ENCODE measurements at places on chromosomes 5 and 9.

- no peak for ATAC-seq
Measured at GRCh38 chr9:136204145-136204805, 653 bp downstream of the LHX3 start.

GRCh38 chr5:60295423-60295822 is 401.9 kb upstream of the PDE4D start:
- ATAC-seq, result peak; percentile 62

DNA sequence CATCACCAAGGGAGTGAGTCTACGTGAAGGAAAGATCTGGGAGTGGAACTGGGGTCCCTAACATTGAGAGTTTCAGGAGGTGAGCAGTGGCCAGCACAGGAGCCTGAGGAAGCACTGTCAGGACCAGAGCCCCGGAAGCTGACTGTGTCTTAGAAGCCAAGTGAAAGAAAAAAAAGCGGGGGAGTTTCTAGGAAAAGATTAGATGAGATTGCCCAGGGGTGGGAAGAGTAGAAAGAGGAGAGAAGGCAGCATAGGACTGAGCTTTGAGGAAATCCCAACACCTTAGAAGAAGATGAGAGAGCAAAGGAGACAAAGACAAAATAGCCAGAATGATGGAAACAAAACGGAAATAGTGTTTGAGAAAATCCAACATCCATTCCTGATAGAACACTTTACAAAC is 37.0 kb upstream of the LRRTM2 start:
- ATAC-seq, result no peak

DNA sequence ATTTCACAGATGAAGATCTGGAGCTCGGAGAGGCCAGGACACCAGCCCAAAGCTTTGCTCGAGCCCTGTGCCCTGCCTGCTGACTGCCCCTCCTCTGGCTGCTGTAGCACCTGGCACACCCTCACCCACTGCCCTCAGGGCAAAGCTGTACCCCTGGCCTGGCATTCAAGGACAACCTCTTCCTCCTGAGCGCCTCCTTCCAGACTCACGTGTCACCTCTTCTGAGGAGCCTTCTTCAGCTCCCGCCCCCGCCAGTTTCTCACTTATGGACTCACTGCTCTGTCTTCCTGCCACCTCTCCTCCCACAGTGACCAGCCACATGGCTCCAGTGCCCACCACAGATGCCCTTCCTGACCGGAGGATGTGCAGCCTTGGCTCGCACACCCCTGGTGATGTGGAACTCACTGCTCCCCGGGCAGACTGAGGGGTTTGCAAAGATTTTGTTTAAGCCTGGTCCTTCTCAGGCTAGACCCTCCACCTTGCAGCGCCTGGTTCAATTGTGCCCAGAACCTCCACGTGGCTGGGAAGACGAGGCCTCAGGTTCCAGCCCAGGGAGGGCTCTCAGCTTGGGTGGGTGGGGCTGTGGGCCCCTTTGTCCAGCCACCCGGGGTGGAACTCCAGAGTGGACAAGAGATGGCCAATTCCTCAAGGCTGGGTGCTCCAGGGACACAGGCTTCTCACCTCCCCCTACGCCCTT is 46.6 kb upstream of the PHYKPL start:
- ATAC-seq, result no peak

GRCh38 chr9:92971121-92971520 is 23.8 kb downstream of the FGD3 start:
- no peak for ATAC-seq

DNA sequence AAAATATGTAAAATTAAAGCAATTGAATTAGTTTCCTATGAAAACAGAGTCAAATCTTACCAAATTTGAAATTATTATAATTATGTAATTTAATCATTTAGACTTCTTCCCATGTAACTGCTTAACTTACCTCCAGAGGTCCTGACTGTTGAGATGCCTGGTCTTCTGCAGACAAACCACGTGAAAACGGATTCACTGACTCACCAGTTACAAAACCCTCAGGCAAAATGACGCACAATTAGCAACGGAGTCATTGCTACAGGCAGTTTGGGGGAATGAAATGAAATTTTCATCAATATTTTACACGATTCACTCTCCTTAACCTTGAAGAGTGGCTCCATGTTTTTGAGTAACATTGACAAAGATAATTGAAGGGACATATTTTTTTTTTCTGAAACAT is 460.8 kb downstream of the MTRR start:
- no peak for ATAC-seq

DNA sequence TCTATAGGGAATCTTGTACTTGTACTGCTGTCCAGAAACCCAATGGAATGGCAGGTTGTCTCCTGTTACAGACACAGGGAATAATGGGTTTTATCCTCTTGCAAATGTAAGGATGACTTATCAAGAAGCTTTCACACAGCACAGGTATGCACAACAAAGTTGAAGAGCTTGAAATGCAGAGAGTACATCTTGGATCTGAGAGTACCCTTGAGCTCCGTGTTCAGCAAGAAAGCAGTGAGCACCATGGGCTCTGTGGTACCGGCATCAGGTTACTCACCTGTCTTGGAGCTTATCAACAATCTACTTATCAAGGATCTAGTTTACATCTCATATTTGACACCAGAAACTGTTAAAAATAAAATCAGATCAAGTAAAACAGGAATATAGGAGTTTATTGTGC is 22.0 kb upstream of the EMB start:
- ATAC-seq, result no peak

GRCh38 chr9:114055061-114055460 is 23.0 kb downstream of the AMBP start:
- no peak for ATAC-seq

DNA sequence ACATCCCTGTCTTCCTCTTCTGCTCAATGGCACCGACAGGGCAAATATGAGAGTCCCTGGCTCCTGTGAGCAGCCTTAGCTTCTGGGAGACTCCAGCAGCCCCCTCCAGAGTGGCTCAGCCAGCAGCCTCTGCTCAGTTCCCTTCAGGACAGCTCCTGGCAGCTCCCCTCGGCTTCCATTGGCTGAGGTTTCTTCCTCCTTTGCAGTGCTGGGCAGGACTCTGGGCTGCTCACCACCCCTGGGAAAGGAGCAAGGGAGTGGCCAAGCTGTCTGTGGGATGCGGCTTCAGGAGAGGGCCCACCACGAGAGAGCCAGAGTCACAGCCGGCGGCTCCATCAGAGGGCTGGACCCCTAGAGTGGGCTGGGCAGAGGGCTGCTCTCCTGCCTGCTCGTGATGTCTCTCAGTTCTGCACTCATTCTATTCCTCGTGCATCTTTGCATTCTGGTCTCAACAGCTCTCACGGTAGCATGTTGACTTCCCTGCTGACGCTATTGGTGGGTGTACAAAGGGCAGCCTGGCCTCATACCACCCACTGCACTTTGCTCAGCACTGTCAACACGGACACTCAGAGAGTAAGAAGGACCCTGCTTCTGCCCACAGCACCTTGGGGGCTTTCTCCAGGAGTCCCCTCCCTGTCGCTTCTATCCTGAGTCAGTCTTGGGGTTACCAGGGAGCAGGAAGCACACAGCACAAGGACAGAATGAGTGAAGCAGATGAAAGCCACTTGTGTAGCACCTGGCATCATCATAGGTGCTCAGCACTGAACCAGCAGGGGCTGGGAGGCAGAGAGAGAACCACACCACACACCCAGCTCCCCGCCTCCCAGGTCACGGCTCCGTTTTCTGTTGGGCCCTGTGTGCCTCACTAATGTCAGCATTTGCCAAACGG is 80.9 kb upstream of the ALDH1B1 start:
- no peak for ATAC-seq

DNA sequence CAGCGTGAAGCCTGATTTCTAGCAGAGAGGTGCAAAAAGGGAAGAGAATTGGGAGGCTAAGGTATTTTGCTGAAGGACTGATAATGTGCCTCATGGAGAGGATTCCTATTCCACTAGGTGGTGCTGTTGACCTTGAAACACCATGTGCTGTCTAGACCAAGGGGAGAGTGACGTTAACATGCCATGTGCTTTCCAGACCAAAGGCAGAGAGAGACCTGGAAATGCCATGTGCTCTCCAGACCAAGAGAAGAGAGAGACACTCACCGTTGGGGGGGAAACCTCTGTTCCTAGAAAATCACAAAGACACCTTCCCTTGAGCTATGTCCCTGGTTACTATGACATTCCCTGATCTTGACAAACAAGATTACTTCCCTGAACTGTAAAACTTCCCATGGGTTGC is 286.0 kb upstream of the TUSC1 start:
- ATAC-seq, result no peak

GRCh38 chr5:135546101-135546500 is 10.3 kb upstream of the NEUROG1 start:
- no peak for ATAC-seq

DNA sequence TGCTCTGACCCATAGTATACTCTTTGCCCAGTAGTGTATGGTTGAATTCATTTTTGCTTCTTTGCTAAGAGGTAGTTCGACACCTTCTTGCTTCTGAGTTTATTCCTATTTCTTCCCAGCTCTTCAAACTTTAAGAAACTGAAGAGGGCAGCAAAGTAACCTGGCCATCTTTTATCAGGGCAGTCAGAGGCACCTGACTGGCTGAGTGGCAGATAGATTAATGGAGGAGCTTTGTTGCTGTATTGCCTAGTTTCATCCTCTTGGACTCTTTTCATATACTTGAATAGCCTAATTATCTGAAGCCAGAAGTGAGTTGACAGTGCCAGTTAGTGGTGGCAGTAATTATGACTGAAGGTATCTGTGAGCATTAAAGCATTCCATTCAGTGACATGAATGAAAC is 82.5 kb downstream of the UHRF2 start:
- ATAC-seq, result no peak

- ATAC-seq, result peak; percentile 90
Measured at GRCh38 chr5:14816999-14817761, 54.4 kb downstream of the ANKH start.

DNA sequence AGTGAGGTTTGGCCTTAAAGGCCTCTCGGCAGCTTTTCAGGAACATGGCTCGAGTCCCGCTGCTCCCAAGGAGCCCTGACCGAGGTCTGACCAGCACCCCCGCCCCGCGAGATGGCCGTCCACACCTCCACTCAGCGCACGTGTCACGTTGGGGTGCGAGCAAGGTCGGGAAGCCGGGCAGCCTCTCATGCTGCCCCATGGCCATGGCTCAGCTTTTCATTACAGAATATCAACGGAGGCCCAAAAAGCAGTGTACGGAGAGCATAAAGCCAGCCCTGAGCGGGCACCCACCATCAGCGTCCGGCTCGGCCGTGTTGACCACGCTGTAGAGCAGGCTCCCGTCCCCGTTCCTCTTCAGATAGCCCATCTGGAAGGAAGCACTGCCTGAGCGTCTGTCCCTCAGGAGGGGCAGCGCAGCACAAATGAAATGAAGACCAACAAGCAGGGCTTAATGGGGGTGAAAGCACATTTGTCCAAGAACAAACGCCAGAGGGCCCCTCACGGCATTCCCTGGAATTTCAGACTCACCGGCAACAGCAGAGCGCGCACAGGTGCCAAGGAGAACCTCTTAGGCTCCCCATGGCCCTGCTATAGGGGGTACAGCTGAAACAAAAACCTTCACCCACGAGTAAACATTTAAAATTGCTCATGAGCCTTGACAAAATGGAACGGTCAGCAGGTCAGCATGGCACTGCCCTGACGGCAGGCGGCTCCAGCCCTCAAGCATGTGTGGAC is 11.6 kb downstream of the BRD9 start:
- ATAC-seq, result no peak

GRCh38 chr5:128334010-128334716 is 203.9 kb downstream of the FBN2 start:
- no peak for ATAC-seq

GRCh38 chr5:119344231-119344630 is 11.6 kb upstream of the TNFAIP8 start:
- peak; percentile 17 for ATAC-seq

- no peak for ATAC-seq
Measured at GRCh38 chr5:10583663-10584572, 20.0 kb downstream of the ANKRD33B start.

DNA sequence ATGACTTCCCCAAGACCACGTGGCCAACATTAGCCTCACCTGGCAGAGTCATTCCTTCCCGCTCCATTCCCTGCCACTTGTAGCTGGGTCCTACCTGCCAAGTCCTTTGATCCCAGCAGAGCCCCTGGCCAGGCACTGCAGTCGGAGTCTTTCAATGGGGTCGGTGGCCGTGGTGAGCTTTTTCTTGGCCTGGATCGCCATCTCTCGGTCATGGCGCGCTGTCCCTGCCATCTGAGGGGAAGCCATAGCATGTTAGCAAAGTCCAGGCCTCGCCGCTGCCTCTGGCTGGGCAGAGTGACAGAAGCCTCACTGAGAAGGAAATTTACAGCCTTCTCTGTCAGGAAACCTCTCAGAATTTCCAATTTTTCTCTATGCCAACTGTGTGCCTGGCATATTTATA is 17.5 kb downstream of the CAPSL start:
- ATAC-seq, result no peak

Data from esophagus mucosa (tissue), 1 donor.